Smooth muscle cell of the brain vasculature (primary cell): ENCODE measurements at places on chromosomes 3 and 15.

DNA sequence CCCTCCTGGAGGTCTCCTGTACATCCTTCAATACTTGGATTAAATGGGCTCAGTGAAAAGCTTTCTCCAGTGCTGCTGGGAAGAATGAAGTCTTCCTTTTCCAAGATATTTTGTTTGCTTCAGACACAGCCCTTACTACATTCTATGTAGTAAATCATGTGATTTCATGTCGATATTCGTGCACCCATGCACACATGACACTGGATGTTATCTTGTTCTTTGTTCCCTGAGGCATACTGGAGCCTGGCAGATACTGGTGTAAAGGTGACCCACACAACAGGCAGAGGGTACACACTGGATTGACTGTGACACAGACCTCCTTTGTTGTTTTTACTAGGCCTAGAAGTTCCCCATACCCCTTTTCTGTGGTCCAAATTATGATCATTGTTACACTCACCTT is 40.3 kb upstream of the ATP2C1 start:
- DNase-seq: no peak

- no peak for DNase-seq
Measured at GRCh38 chr15:82986442-82986780, 401 bp downstream of the RAMAC start.

DNA sequence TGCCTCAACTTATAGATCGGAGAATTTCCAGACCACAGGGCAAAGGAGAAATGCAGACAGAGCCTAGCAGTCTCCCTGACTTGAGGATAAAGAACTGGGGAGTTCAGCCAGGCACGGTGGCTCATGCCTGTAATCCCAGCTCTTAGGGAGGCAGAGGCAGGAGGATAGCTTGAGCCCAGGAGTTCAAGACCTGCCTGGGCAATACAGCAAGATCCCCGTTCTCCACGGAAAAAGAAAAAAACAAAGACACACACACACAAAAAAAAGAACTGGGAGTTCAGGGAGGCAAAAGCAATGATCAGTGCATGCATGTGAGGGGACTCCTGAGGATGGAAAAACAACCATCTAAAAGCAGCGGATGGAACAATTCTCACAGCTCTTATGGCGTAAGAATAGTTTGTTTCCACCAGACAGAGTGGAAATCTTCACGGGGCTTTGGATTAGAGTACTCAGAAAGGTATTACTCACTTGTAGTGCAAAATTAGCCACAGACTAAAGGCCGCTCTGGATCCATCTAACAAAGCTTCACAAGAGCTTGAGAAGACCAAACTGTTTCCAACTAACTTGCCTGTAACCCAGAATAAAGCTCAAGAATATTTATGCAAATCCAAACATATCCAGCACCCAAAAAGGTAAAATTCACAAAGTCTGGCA is 16.3 kb downstream of the SEC11A start:
- no peak for DNase-seq

- DNase-seq: no peak
Measured at GRCh38 chr3:113436809-113437208, 4.5 kb downstream of the CFAP44 start.

- DNase-seq: no peak
Measured at GRCh38 chr3:34024447-34025240, 226.2 kb downstream of the PDCD6IP start.
